ENCODE measurements at places on chromosomes 7 and 10.

- DNase-seq: peak; percentile 99
These were observed 96.9 kb downstream of the HIPK2 start for GRCh38 chr7:139680676-139681462.

DNA sequence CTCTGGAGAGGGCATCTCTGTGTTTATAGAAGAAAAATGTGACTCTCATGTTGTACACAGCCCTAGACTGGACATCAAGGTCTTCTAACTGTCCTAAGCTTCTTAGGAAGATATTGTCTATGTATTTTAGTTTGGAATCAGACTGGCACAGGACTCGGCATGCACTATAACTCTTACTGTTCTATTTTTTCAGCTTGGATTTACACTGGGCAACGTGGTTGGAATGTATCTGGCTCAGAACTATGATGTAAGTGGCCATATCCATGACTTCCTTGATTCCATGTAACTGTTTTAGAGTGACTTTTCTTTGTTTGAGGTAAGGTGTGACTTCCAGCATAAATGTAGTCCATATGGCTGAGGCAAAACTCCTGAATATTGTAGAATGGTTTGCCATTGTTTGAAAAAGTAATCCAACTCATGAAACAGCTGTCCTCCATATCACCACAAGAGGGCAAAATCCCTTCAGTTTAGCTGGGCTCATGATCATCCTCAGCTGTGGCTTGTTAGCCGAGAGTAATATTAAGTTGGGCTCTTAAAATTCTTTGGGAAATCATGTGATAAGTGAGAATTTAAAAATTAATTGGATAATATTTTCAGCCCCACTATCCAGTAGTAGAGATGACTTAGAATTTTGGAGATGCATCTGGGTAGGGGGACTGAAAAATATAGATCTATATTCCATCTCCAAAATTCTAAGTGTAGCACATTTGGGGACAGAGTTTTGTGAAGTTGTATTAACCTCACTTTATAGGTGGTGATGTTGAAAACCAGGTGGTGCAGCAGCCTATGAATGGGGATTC, 10.4 kb downstream of the STMP1 start:
- DNase-seq: peak; percentile 73

GRCh38 chr7:135692055-135692454, 29.7 kb downstream of the STMP1 start:
- DNase-seq: no peak

DNA sequence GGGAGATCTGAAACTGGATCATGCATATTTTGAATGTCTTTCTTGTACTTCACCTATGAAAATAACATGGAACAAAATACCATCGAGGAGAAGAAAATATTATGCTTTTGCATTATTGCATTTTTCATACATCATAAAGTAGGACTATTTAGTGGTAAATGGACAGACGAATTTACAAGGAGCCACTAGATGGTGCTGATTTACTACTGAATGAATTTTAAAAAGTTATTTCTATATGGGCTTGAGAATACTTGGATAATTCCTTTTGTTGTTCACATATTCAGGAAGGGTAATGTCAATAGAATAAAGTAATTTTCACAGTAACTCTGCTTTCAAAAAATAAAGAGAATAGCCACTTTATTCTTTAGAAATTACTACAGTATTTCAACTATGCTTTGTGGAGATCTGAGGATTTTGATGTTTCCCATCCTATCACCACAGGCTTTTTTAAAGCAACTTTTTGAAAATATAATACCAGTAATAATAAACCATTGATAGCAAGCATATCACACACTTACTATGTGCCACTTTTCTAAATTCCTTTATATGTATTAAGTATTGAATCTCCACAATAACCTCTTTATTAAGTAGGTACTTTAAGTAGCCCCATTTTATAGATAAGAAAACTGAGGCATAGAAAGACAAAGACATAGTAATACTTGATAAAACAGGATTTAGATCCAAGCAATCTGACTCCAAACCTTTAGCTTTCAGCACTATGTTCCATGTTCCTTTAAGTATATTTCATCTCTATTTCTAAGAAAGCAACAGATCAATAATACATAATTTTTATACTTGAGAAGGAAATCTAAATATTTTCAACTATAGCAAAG, 38.6 kb downstream of the NEBL start:
- peak; percentile 49 for DNase-seq

- DNase-seq: peak; percentile 64
These were observed 68.0 kb upstream of the LRRC4 start for GRCh38 chr7:128099204-128099671.

DNA sequence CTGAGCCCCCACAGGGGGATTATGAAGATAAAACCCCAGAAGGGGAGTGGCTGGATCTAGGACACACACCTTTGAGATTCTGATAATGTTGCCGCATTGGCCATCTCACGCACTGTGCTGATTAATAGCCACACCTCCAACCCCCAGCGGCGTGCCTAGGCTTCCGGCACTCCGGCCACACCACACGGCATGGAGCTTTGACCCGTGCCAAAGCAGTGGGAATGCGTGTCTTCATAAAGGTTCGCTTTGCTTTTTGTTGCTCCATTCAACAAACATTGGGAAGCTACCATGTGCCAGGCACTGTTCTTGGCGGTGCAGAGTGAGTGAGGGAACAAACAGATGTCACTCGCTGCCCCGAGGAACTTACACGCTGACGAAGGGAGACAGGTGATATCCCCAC, 117.6 kb downstream of the TCERG1L start:
- DNase-seq: no peak

DNA sequence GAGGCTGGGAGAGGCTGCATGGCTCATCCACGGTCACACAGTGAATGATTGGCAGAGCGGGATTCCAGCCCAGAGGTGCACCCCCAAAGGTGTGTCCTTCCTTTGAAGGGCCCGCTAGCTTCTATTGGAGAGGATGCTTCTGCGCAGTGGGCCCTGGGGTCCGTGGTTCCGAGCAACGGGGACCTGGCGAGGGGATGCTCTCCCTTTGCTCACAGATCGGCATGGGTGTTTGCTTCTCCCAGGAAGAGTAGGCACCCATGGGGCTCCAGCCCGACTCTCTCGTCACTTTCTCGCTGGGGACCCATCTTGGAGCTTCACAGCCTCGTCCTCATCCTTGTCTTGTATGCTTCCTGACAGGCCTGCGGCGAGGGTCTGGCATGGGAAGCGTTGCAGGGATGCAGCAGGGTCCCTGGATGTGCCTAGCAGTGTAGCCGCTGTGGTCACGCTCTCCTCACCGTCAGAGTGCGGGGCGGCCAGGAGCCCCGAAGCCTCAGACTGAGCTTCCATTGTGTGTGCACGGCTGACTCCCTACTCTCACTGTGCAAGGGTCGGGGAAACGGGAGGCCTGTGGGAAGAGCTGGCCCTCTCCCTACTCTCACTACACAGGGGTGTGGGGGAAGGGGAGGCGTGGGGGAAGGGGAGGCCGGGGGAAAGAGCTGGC, 538.5 kb upstream of the FOXK1 start:
- no peak for DNase-seq

DNA sequence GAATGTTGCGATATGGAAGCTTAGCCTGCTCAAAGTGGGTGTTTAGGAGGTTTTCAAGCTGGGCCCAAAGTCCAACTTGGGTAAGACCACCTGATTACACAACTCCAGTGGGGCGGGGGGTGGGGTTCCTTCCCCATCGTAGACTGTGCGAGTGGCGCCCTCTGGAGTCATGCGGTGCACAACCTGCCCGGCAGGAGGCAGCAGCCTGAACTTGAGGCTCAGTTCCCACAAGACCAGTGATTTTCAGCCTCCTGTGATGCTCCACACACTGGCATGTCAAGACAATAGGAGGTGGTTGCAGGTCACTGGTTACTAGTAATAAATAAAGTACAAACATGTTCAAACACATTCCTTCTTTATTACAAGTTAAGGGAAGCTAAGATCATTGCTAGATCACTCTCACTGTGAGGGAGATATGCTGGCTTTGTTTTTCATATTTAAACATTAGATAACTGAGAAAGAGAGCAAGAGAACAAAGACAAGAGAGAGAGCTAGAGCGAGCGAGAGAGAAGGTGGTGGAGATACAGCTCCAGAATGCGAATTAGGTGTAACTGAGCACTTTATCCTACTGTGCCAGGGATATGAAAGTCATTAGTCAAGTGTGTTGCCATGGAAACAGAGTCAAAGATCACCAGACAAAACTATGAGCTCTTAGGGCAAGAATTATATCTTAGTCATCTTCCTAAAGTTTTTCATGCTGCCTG, 97.4 kb upstream of the BMPER start:
- peak; percentile 99 for DNase-seq

DNA sequence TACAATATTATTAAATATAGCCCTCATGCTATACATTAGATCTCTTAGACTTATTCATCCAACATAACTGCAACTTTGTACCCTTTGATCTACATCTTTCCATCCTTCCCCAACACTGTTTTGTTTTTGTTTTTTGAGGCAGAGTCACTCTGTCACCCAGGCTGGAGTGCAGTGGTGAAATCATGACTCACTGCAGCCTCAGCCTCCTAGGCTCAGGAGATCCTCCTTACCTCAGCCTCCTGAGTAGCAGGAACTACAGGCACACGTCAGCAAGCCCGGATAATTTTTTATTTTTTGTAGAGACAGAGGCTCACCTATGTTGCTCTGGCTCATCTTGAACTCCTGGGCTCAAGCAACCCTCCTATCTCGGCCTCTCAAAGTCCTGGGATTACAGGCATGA, 53.3 kb downstream of the NT5C2 start:
- no peak for DNase-seq
